ENCODE measurements at places on chromosomes 6 and 20. TPM values are rescaled to one million over a fixed set of nuclear protein-coding genes. Genes with fewer than 3 reads are reported as not detected.
A peak's percentile ranks its signal among the peaks of the same experiment; 100 is the strongest.

DNA sequence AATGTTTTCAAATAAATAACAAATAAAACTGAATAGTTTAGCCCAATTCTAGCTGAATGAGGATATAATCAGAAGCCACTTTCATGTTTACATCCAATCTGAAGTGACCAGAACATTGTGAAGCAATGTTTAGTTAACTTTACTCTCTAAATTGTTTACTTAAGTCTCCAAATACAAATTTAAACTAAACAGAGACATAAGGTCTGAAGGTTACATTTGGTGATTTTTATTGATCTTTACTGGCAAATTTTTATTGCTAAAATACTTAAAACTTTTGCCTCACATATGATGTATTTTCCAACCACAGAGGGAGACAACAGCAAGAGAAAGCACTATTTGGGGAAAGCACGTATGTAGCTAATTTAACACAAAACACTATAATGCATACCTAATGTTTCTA lies 106.8 kb upstream of the THEMIS start:
- no peaks in the 10 kb centered on the region for H3K27me3 ChIP-seq
- no peaks in the 10 kb centered on the region for H3K4me1 ChIP-seq
- no peak for DNase-seq
- H3K27ac ChIP-seq = no peak overlapping the region
- H3K36me3 ChIP-seq = peaks cover 3% of the 10 kb centered on the region

GRCh38 chr6:140271759-140272377 lies 897.4 kb upstream of the CITED2 start:
- H3K4me3 ChIP-seq = no peak overlapping the region
- no peaks in the 10 kb centered on the region for H3K36me3 ChIP-seq
- no peaks in the 10 kb centered on the region for H3K4me1 ChIP-seq
- no peaks in the 10 kb centered on the region for H3K27me3 ChIP-seq

DNA sequence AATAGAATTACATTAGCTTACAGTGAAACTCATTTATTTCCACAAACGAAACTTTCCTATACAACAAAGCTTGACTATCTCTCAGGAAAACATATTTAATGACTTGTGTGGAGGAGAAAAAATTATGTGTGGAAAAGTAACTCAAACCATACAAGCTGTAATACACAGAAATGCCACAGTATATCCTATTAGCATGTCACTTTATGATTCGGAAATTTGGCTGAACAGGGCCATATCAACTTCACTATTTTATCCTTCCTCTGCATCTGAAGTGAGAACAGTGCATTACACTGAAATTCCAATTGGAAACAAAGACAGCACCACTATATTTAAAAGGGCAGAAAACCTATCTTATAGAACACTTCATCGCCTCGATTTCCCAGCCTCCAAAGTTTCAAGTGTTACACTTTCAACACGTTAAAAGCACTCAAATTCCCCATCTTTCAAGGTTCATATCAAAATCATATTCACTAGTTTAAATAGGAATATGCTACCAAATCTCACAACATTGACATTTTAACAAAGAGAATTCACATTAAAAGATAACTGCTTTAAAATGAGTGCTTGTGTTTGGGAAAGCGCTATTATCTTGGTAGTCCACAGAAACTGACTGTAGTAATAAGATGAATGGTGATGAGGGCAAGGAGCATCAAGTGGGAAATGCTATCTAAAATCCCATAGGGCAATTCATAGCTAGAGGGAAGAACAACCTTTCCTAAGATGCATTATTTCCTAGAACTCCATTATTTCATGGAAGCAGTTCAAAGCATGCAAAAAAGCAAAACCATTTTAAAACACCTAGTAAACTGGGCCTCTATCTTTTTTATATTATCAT lies 1.8 kb downstream of the REV3L start:
- no peaks in the 10 kb centered on the region for H3K27me3 ChIP-seq
- H3K4me1 ChIP-seq = peaks cover 3% of the 10 kb centered on the region
- H3K27ac ChIP-seq = peak overlapping the region; percentile 99
- no peak for DNase-seq
- H3K4me3 ChIP-seq = peak overlapping the region; percentile 87
- H3K36me3 ChIP-seq = no peaks in the 10 kb centered on the region

GRCh38 chr6:52663120-52663935 lies 7.6 kb upstream of the TMEM14A start:
- H3K36me3 ChIP-seq = no peaks in the 10 kb centered on the region
- peak; percentile 72 for DNase-seq
- H3K27me3 ChIP-seq = peaks cover 7% of the 10 kb centered on the region
- no peak overlapping the region for H3K27ac ChIP-seq

DNA sequence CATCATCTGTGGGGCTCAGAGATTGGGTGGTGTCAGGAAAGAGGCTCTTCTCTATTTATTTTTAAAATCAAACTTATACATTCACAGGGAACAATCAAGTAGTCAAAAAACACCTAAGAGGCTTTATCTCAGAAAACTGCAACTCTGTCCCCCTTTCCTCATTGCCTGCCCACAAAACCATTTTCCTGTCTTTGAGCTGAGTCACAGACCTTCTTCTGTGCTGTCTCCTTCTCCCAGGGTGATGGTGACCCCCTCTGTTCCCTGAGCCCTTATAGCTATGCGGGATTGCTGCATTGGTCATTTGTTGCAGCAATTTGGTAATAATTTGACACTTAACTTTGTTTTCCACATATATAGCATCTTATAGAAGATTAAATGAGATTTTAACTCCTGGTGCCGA lies 195.2 kb upstream of the PROKR2 start:
- DNase-seq = no peak
- H3K27me3 ChIP-seq = no peaks in the 10 kb centered on the region
- no peaks in the 10 kb centered on the region for H3K36me3 ChIP-seq
- no peaks in the 10 kb centered on the region for H3K4me1 ChIP-seq
- H3K4me3 ChIP-seq = no peak overlapping the region

DNA sequence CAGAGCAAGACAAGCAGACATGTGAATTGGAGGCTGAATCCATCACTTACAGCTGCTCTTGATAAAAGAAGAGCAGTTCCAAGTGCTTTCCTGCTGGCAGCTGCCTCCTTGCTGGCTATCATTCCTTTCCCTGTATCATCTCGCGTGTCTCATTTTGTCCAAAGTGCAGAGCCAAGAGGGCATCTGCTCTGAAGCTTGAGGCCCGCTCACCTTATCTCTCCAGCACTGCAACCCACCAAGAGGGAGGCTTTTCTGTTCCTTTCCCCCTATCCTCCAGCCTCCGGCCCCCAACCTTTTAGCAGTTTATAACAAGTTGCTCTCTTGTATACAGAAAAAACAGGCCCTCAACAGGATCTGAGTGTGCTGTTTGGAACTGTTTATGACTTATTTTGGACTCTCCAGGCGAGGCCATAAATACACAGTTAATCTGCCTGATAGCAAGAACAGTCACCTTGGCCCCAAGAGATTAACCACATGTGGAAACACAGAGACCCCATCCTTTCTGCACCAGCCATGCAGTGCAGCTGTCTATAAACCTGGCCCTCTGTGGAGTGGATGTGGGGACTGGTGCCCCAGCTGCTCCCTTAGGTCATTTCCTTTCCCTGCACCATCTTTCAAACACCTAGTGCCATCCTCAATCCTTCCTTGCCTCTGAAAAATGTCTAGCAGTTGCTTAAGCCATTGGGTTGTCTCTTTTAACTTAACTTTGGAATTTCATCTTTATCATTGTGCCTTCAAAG lies 172.5 kb upstream of the FERMT1 start:
- no peaks in the 10 kb centered on the region for H3K4me1 ChIP-seq
- no peaks in the 10 kb centered on the region for H3K27me3 ChIP-seq
- no peak overlapping the region for H3K27ac ChIP-seq
- H3K36me3 ChIP-seq = no peaks in the 10 kb centered on the region

DNA sequence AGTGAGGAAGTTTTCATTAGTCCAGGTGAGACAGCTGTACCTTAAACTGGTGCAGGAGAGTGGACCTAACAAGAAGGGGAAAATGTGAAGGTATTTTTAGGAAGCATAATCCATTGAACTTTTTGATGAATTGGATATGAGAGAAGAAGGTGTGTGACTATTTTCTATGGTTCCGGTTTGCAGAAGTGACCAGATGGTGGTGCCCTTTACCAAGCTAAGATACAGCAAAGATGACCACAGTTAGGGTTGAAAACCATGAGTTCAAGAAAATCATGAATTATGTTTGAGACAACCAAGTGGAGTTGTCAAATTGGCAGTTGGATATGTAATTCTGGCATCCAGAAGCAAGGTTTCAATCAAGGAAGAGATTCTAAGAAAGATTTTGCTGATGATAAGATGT lies 61.9 kb upstream of the NRSN1 start:
- no peak overlapping the region for H3K27ac ChIP-seq
- H3K36me3 ChIP-seq = no peaks in the 10 kb centered on the region
- H3K4me3 ChIP-seq = no peak overlapping the region
- no peaks in the 10 kb centered on the region for H3K27me3 ChIP-seq
- no peaks in the 10 kb centered on the region for H3K4me1 ChIP-seq
- no peak for DNase-seq

GRCh38 chr6:46598215-46598614 lies 54.4 kb downstream of the CYP39A1 start:
- no peaks in the 10 kb centered on the region for H3K27me3 ChIP-seq
- no peaks in the 10 kb centered on the region for H3K4me1 ChIP-seq
- H3K27ac ChIP-seq = no peak overlapping the region
- no peak overlapping the region for H3K4me3 ChIP-seq
- no peaks in the 10 kb centered on the region for H3K36me3 ChIP-seq

- no peaks in the 10 kb centered on the region for H3K27me3 ChIP-seq
- no peak for DNase-seq
- no peak overlapping the region for H3K4me3 ChIP-seq
- peaks cover 6% of the 10 kb centered on the region for H3K4me1 ChIP-seq
- no peak overlapping the region for H3K27ac ChIP-seq
Measured at GRCh38 chr6:5511954-5512353, 250.6 kb downstream of the FARS2 start.

DNA sequence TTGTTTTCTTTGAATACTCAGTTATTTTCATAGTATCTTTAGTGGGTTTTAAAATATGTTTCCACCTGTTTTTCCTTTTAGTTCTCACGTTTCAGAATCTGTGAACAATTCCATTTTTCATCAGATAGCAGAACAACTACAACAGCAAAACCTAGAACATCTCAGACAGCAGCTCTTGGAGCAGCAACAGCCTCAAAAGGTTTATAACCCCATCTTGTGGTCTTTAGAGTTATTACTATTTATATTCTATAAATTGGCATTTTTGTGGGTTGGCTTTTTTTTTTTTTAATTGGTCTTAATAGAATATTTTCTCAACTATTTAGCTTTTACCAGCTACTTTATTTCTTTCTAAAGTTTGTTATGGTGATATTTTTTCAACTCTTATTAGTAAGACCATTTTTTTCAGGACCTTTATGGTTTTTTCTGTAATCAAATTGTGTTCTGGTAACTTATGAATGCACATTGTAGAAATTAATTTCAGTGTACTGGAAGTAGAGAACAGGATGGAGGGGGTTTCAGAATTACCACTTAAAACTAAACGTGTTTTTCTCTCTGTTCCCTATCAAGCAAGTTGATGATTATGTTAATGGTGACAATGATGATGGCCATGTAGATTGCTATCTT lies 72.2 kb downstream of the SCAF8 start:
- H3K4me1 ChIP-seq = no peaks in the 10 kb centered on the region
- no peaks in the 10 kb centered on the region for H3K27me3 ChIP-seq
- peaks cover 70% of the 10 kb centered on the region for H3K36me3 ChIP-seq
- no peak overlapping the region for H3K4me3 ChIP-seq

DNA sequence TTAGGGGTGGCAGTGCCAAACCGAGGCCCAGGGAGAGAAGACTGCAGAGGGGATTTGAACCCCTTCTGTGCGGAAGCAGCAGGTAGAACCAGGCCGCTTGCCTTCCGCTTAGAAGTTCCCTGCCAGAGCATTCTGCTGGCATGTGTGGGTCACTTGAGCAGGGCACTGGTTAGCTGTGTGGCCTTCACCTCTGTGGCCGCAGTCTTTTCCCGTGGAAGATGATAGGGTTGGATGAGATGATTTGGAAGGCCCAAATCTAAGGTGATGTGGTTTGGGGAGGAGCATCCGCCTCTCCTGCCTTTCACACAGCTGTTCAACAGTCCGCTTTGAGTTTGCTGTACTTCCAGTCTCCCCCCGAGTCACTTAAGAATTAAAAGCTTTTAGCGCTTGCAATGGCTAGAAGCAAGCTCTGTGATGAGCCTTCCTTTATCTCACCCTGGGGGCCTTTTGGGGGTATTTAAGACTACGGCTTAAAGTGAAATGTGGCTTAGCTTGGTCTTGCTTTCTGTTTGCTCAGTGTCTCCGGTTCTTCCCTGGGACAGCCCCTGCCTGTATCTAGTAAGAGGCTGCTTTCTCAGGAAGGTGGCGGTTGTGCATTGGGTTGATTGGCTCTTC lies 743 bp downstream of the CMTR1 start:
- peaks cover 6% of the 10 kb centered on the region for H3K4me1 ChIP-seq
- peaks cover 35% of the 10 kb centered on the region for H3K36me3 ChIP-seq
- H3K4me3 ChIP-seq = peak overlapping the region; percentile 86
- H3K27ac ChIP-seq = peak overlapping the region; percentile 94
- H3K27me3 ChIP-seq = no peaks in the 10 kb centered on the region

GRCh38 chr20:11329271-11329670 lies 588.4 kb upstream of the BTBD3 start:
- no peaks in the 10 kb centered on the region for H3K27me3 ChIP-seq
- no peak for DNase-seq
- no peak overlapping the region for H3K4me3 ChIP-seq
- no peaks in the 10 kb centered on the region for H3K36me3 ChIP-seq
- no peaks in the 10 kb centered on the region for H3K4me1 ChIP-seq

- no peaks in the 10 kb centered on the region for H3K4me1 ChIP-seq
- no peaks in the 10 kb centered on the region for H3K27me3 ChIP-seq
- no peak overlapping the region for H3K27ac ChIP-seq
- H3K4me3 ChIP-seq = no peak overlapping the region
Measured at GRCh38 chr20:14553774-14554534, 216.5 kb upstream of the FLRT3 start.

- peak; percentile 36 for DNase-seq
- no peak overlapping the region for H3K27ac ChIP-seq
Measured at GRCh38 chr6:139490482-139490881, 116.0 kb upstream of the CITED2 start.

GRCh38 chr6:137494281-137494987 lies at the start of gene OLIG3:
OLIG3 (minus strand) TSS chr6:137494394; CDS start chr6:137494170, 224 bp downstream.
- no peak within 1 kb of the TSS for H3K27ac ChIP-seq
- H3K4me1 ChIP-seq = no peaks in the 10 kb centered on the region
- peaks cover 100% of the 10 kb centered on the region for H3K27me3 ChIP-seq

- H3K36me3 ChIP-seq = no peaks in the 10 kb centered on the region
- no peak overlapping the region for H3K27ac ChIP-seq
- DNase-seq = no peak
- H3K4me3 ChIP-seq = peak overlapping the region; percentile 13
- H3K27me3 ChIP-seq = peaks cover 83% of the 10 kb centered on the region
- peaks cover 7% of the 10 kb centered on the region for H3K4me1 ChIP-seq
Measured at GRCh38 chr6:10412461-10413261, 2.2 kb downstream of the TFAP2A start.

GRCh38 chr20:2914160-2914559 lies 40.9 kb downstream of the PTPRA start:
- H3K4me3 ChIP-seq = no peak overlapping the region
- DNase-seq = no peak
- no peak overlapping the region for H3K27ac ChIP-seq
- H3K4me1 ChIP-seq = no peaks in the 10 kb centered on the region
- no peaks in the 10 kb centered on the region for H3K36me3 ChIP-seq

Gene ZNF165
- 0.99 TPM for total RNA-seq

Gene ZNF341
- total RNA-seq = 1.6 TPM

Gene ESR1
- total RNA-seq = 0.28 TPM

Gene SLC25A27
- 1.8 TPM for total RNA-seq

Gene BEND6
- 1.1 TPM for total RNA-seq

Gene RRAGD
- 17.9 TPM for total RNA-seq

Gene ANKRD6
- 10.6 TPM for total RNA-seq
